Left forelimb (tissue), 1 donor: ENCODE measurements at places on chromosomes 2 and 18.

- DNase-seq = no peak
Observed at GRCh38 chr18:13003466-13003896, 12.3 kb downstream of the CEP192 start.

DNA sequence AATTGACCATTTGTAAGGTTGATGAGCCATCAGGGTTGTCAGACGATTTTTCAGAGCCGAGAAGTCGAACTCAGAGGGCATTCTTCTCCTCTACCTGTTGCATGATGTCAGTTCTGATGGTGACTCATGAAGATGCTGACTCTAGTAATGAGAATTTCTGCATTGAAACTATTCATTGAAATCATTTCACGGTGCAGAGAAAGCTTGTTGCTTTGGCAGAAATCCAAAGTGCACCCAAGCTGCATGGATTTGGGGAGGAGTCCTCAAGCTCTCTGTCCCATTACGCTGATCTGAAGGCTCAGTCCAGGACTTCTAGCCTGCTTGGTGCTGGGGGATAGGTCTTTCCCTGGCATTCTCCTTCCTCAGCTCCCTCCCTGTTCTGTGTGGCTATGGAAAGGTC lies 125.7 kb upstream of the PXDN start:
- no peak for DNase-seq

DNA sequence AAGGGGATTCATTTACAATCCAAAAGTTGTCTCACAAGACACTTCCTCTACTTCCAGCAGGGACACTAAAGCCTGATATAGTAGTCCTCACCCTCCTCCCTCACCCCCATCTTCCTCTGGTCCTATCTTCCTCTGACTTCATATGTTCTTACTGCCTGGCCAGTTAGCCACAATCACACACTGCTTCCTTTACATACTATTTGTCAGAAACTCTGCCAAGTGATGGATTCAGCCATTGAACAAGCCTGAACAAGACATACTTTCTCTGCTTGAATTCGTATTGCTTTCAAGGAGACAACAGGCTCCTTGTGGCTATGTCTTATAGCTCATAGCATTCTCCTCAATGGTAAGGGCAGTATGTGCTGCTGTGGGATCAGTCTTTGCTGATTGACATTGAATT lies 672.2 kb downstream of the BCL11A start:
- DNase-seq = no peak

- DNase-seq = no peak
Observed at GRCh38 chr18:57801761-57802212, 1.3 kb downstream of the ATP8B1 start.

- DNase-seq = no peak
Observed at GRCh38 chr18:13218368-13218991, at the start of gene LDLRAD4. TSS of gene LDLRAD4 (plus strand) at chr18:13218760.

GRCh38 chr2:124625561-124625960 lies 600.5 kb downstream of the CNTNAP5 start:
- DNase-seq = no peak

DNA sequence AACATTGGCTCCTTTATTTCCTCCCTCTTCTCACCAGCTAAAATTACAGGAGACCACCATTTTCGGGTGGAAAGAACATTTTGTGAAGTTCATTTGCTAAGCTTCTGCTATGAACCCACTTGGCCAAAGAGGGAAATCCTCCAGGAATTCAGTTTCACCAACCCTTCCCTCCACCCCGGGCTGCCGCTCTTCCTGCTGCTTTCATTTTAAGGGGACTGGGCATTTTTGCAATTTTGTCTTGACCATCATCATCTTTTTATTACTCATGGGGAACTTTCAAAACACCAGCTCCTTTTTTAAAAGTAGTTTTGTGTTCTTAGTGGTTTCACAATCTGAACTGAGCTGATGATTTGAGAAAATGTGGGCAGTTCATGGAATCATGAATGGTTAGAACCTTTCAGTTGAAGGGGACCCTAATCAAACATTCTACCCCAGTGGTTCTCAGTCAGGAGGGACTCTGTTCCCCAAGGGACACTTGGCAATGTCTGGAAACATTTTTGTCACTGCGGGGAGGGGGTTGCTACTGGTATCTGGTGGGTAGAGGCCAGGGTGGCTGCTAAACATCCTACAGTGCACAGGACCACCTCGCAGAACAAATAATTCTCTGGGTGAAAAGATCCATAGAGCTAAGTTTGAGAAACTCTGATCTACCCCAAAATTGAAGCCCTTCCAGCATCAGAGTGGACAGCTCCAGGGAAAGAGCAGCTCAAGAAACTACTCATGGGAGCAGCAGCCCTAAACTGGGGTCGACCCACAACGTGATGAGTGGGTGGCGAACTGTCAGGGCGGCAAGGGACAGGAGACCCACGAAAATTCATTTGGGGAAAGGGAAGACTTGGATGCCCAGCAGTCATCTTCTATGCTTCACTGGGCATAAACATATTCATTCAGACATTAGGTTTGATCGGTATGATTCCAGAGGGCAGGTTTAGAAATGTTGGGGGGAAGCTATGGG lies 92.9 kb downstream of the ACKR3 start:
- peak; percentile 63 for DNase-seq

GRCh38 chr2:220104871-220105351 lies 477.5 kb downstream of the SLC4A3 start:
- no peak for DNase-seq

DNA sequence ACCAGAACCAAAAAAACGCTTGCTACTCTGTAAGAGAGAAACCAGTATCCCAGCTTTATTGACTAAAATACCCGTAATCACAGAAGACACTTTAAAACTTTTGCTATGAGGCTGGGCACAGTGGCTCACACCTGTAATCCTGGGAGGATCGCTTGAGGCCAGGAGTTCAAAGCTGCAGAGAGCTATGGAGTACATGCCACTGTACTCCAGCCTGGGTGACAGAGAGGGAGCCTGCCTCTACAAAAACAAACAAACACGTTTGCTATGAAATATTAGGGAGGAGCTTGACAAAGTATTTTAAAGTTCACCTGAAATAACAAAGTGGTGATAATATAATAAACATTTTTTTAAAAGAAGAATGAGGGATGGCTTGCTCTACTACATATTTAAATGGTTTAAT lies 28.5 kb upstream of the RIOK3 start:
- no peak for DNase-seq

- DNase-seq = no peak
Observed at GRCh38 chr2:120885321-120885720, 149.7 kb downstream of the GLI2 start.

DNA sequence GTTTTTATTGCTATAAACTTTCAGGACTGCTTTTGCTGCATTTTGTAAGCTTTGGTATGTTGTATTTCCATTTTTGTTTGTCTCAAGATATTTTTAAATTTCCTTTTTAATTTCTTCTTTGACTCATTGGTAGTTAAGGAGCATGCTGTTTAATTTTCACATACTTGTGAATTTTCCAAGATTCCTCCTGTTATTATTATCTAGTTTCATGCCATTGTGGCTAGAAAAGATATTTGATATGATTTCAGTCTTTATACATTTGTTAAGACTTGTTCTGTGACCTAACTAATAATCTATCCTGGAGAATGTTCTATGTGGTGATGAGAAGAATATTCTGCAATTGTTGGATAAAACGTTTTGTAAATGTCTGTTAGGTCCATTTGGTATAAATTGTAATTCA lies 62.1 kb downstream of the NUP35 start:
- no peak for DNase-seq

DNA sequence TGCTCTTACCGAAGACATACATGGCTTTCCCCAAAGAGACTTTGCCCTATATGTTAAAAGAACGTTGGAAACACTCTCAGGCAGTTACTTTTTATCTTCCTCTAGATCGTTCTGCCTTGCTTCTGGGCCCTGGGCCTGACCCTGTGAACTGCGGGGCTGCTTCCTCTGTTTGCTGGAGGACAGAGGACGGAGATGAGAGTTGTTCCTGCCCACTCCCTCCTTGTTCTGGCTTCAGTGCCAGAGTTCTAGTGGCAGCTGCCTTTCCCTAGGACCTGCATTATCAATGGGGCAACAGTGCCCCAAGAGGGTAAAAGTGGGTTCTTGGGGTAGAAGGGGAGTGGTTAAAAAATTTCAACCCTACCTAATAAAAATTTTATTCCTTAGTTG lies 6.5 kb upstream of the FN1 start:
- no peak for DNase-seq

- DNase-seq = peak; percentile 45
Observed at GRCh38 chr2:1788478-1788959, 44.2 kb upstream of the PXDN start.

GRCh38 chr2:223896833-223897311 lies 48.3 kb downstream of the WDFY1 start:
- no peak for DNase-seq

- DNase-seq = no peak
Observed at GRCh38 chr2:105883911-105884694, 139.4 kb downstream of the NCK2 start.

GRCh38 chr2:234491897-234492296 lies 5.0 kb downstream of the ARL4C start:
- DNase-seq = no peak

DNA sequence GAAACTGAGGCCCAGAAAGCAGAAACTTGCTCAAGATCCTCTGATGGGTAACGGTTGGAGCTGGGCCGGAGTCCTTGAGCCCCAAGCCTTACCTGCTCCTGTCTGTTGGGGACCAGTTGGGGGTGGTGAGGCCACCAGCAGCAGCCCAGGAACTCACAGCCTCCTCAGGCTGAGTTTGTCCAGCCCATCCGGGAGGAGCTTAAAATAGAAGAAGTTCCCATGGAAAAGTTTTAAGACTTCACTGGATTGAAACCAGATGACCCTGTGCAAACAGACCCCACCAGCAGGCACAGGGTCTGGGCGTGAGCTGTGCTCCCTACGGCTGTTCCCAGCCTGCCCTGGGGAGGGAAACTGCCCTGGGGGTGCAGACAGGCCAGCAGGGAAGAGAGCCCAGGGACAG lies 40.6 kb upstream of the FOSL2 start:
- no peak for DNase-seq
